ENCODE measurements at places on chromosomes 6 and 20.

DNA sequence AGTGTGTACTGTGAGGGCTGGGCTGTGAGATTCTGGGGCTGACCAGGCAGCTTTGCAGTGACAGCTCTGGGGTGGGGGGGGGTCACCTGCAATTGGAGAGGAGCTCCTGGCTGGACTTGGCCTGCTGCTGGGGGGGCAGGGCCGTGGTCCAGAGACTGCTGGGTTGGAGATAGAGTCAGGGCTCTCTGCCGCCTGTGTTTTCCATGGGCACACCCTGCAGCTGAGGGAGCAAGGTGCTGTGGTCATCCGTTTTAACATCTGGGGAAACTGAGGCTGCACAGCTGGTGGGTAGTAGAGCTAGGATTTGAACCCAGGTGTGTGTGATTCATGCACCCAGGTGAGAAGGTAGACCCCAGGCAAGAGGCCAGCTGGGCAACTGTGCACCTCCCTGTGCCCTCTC, 7.3 kb downstream of the DLGAP4 start:
- DNase-seq = no peak

DNA sequence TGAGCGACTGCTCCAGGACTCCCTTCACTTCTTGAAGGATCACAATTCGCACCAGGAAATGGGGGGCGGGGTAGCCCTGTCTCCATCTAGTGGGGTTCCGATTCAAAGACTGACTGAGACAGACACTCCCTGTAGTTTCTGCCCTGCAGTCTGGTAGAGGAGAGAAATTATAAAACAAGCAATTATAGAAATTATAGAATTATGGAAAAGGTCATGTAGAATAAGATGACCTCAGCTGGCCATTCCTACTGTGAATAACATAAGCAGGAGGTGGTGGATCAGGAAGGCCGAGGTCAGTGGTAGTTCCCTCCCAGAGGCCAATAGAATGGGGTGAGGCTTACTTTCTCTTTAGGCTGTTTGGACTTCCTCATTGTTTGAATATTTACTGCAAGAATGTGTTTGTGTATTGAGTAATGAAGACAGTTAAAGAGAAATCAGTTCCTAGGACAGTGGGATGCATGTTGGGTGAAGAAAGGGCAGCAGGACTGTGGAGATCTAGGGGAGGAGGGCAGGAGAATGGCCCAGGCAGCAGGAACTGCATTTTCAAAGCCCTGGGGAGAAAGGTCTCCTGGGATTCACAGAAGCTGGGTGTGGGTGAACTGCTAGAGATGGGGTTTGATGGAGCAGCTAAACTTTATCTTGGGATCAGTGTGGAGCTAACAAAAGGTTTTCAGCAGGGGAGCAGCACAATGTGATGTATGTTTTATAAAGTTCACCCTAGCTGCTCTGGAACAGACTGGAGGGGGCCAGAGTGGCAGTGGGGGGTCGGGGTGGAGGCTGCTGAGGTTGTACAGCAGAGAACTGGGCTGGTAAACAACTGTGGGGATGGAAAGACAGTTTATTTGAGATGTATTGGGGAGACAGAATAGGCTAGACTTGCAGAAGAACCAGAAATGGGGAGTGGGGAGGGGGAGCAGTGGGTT, 2.1 kb downstream of the ZNF341 start:
- DNase-seq = no peak

- DNase-seq = no peak
These were observed 19.4 kb upstream of the CLDN20 start for GRCh38 chr6:155244434-155244833.

GRCh38 chr6:40355532-40355931, 231.6 kb downstream of the LRFN2 start:
- DNase-seq = no peak

- no peak for DNase-seq
These were observed 97.5 kb upstream of the CDYL start for GRCh38 chr6:4678506-4679300.

GRCh38 chr6:71420095-71420692, 131.6 kb downstream of the OGFRL1 start:
- peak; percentile 48 for DNase-seq

DNA sequence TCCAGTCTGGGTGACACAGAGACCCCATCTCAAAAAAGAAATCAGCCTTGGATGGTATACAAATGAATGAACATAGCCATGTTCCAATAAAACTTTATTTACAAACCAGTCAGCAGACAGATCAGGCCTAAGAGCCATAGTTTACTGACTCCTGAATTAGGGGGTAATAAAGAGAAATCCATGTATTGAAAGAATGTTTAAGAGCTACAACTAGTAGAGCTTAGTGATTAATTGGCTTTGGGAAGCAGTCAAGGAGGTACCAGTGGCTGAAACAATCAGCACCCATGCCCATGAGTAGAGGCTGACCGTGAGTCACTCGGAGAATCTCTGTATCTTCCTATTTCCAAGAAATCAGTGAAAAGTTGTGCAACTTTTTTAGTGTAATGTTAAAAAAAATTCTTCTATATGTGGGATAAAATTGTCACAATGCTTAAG, 223.6 kb upstream of the RREB1 start:
- no peak for DNase-seq

GRCh38 chr6:167037762-167038161, 38.6 kb downstream of the CEP43 start:
- DNase-seq = no peak

DNA sequence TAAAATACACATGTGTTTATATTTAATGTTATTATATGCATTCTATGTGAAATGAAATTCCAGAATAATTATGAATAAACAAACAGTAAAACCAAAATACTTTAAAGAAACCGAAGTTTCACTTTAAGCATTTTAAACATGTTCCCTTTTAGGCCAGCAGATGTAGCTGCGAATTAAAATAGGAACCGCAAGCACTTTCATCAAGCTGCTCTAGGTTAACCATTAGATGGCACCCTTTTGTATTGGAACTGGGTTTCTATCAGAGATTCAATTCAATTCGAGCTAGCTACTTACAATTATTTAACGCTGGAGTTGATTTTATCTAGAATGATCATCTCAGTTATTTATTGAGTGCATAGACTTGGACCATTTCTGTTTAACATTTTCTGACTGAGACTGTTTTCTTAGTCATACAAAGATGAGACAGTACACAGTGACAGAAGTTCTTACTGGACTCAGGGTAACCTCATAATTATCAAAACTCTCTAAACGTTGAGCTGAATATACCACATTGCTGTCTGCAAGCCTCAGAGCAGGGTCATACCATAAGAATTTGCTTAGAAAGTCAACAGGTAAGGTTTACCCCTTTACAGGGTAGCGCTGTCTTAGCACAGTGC, 8.5 kb downstream of the TMEM242 start:
- DNase-seq = no peak

- DNase-seq = no peak
These were observed 92.8 kb upstream of the MLN start for GRCh38 chr6:33896391-33897188.

- no peak for DNase-seq
These were observed 1.2 kb downstream of the DDR1 start for GRCh38 chr6:30885481-30885998.

GRCh38 chr6:28212510-28213212, 12.4 kb upstream of the ZSCAN9 start:
- DNase-seq = peak; percentile 78
